Calu3 (cell line): ENCODE measurements at places on chromosomes 7 and 10.

- peaks cover 55% of the 10 kb centered on the region for H3K4me1 ChIP-seq
- H3K4me3 ChIP-seq = peak overlapping the region; percentile 74
- H3K27ac ChIP-seq = peak overlapping the region; percentile 98
- peak; percentile 90 for DNase-seq
Observed at GRCh38 chr10:72297281-72297804, 23.6 kb downstream of the DDIT4 start.

- no peak overlapping the region for H3K4me3 ChIP-seq
- no peaks in the 10 kb centered on the region for H3K36me3 ChIP-seq
- no peak for DNase-seq
- peaks cover 9% of the 10 kb centered on the region for H3K4me1 ChIP-seq
Observed at GRCh38 chr7:120695848-120696247, 162.1 kb downstream of the TSPAN12 start.

GRCh38 chr10:84563868-84564267, 235.5 kb downstream of the CCSER2 start:
- no peaks in the 10 kb centered on the region for H3K4me1 ChIP-seq
- H3K27ac ChIP-seq = no peak overlapping the region
- no peak for DNase-seq
- H3K4me3 ChIP-seq = no peak overlapping the region
- H3K27me3 ChIP-seq = peaks cover 47% of the 10 kb centered on the region

- no peak overlapping the region for H3K27ac ChIP-seq
- no peaks in the 10 kb centered on the region for H3K27me3 ChIP-seq
- DNase-seq = peak; percentile 16
- no peaks in the 10 kb centered on the region for H3K36me3 ChIP-seq
- no peak overlapping the region for H3K4me3 ChIP-seq
Observed at GRCh38 chr10:17029581-17030271, 99.9 kb downstream of the CUBN start.

DNA sequence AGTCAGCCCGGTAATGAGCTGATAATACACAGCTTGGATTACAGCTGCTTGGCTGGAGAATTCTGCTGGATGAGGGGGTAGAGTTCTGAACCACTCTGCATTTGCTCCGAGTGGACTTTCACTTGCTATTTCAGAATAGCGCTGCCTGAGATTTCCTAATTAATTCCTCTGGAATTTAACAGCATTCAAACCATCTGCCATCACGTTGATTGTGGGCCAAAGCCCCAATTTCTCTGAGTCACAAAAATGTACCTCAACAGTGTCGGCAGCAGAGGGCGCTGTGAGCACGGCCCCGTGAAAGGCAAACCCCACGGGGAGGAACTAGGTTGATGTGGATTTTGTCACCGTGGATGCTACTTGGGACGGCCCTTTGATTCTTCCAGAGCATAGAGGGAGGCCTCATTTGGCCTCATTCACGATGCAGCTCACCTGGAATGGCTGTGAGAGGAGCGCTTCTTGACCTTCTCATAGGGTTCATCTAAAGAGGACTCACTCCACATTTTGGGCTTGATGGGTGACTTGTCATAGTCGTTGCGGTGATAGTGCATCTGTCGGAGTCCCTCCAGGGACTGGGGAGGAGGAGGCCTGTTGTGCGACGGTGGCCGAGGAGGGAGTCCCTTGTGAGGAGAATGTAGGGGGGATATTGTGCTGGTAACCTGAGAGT, 73.3 kb downstream of the PRPF18 start:
- peak; percentile 53 for DNase-seq
- no peaks in the 10 kb centered on the region for H3K4me1 ChIP-seq
- H3K27ac ChIP-seq = no peak overlapping the region
